HuH-7 (cell line): ENCODE measurements at places on chromosomes 13 and 19.

DNA sequence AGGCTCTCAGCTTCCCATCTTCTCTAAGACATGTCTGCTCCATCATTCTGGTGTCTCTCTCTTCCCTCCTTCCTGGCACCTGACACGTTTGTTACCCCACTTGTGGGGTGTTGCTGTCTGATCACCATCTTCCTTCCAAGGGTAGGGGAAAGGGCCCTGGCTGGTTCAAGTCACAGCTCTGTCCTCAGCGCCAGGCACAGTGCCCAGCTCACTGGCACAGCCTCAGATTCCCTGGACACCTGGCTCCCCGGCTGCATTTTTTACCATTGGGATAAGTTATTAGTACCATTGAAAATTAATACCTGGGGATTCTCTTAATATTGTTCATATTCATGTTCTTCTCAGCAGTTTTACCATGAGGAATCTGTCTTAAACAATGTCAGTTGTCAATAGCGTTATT lies 50.8 kb upstream of the LDLR start:
- no peak for DNase-seq

- peak; percentile 74 for DNase-seq
Measured at GRCh38 chr19:8512115-8512967, 1.6 kb downstream of the ZNF414 start.

DNA sequence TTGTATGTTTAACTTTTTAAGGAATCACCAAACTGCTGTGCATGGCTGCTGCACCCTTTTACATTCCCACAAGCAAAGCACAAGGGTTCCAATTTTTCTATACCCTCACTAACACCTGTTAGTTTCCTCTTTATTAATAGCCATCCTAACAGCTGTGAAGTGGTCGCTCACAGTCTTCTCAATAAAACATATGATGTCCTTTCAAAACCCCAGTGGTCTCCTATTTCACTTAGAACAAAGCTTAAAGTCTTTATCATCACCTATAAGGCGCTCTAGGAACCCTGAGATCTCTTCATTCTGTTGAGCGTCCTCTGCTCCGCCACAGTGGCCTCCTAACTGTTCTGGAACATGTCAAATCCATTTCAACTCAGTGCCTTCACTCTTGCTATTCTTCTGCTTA lies 400.5 kb downstream of the KLF12 start:
- DNase-seq, result no peak

- DNase-seq, result no peak
Measured at GRCh38 chr19:6020166-6020882, 42.4 kb upstream of the RANBP3 start.

- DNase-seq, result no peak
Measured at GRCh38 chr13:40370661-40371060, 295.8 kb downstream of the FOXO1 start.

DNA sequence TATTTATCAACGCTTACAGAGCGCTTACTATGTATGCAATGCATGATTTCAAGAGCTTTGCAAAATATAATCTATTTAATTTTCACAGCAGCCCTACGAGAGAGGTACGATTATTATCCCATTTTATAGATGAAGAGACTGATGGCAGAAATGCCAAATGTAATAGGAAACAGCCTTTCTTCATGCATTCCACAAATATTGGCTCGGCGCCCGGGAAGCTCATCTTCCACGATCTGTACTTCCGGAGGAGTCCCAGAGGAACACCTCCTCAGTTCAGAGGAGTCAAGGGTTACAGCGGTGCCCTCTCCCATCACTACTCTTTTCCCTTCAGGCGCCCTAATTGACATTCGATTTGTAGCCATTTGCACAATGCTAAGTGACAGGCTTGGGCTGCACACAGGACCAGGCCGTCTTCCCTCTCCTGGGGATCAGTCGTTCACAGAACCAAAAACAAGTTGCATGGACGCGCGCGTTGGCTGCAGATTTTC lies 1.1 kb upstream of the ARHGAP35 start:
- DNase-seq, result no peak

GRCh38 chr19:1384478-1385110 lies 887 bp downstream of the NDUFS7 start:
- no peak for DNase-seq

DNA sequence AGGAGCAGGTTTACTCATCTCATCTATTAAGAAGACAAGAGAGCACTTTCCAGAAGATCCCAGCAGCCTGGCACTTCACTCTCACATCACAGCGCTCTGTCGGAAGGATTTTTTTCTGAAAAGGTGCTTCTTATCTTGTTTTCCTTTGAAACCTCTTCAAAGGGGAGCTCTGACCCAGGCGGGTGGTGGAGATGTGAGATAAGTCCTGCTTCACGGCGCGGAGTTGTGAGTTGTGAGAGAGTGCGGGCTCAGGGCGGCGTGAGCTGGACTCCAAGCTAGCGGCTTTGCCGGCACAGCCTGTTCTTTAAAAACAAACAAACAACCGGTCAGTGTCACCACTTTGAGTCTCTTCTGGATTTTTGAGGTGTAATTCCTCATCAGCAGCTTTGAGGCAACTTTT lies 169.0 kb upstream of the ARGLU1 start:
- no peak for DNase-seq

- no peak for DNase-seq
Measured at GRCh38 chr19:7923295-7924191, 2.4 kb downstream of the CTXN1 start.

- no peak for DNase-seq
Measured at GRCh38 chr19:56917529-56917928, 77.0 kb upstream of the PEG3 start.

- DNase-seq, result no peak
Measured at GRCh38 chr13:77417897-77418296, 91.0 kb upstream of the MYCBP2 start.

DNA sequence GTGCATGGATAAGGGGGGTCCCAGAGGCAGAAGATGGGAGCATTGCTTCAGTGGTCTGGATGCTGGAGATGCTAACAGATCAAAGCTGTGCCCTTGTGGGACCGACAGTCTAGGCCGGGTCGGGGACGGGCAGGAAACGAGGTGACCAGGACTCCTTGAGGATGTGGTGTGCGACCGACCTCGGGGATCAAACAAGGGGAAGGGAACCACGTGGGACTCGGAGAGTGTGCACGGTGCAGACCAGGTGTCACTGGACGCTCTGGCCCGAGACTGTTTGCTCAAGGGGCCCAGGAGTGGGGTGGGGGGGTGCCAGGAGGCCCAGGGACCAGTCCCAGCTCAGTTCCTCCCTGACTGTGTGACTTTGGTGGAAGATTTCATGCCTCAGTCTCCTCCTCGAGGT lies 6.0 kb downstream of the NFIC start:
- DNase-seq, result no peak
